Activated CD8-positive, alpha-beta memory T cell treated with anti-CD3 and anti-CD28 coated beads for 4 hours (primary cell): ENCODE measurements at places on chromosomes 12 and 14.
A peak's percentile ranks its signal among the peaks of the same experiment; 100 is the strongest.

DNA sequence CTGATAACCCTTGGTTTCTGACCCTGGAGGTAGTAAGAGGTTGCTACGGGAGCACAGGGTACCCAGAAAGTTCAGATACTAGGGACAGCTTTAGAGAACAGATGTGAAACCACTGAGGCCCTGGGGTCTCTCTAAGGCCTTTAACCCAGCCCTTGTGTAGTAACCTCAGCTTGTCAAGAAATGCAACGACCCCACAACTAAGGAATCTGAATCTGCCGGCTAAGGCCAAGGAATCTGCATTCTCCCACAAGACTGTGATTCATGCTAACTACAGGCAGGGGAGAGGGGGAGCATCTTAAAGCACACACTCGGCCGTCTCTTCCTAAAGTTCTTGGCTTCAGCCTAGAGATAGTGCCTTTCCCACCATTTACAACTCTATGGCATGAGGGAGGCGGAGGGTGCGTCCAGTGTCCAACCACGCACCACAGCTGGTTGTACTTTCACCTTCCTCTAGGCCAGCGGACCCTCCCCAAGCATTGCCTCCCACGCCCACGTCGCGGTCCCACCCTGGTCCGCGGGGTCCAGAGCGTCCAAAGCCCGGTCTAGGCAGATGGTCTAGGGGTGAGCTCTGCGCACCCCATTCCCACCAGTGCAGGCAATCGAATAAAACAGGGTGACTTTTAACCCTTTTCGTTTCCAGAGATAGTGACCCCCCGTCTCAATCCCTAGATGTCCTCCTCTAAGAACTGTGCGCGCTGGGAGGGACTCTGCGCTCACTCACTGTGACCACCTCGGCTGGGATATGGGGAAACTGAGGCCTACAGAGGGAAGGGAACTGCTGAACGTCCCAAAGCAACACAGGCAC lies 735 bp upstream of the VASH1 start:
- DNase-seq: no peak

DNA sequence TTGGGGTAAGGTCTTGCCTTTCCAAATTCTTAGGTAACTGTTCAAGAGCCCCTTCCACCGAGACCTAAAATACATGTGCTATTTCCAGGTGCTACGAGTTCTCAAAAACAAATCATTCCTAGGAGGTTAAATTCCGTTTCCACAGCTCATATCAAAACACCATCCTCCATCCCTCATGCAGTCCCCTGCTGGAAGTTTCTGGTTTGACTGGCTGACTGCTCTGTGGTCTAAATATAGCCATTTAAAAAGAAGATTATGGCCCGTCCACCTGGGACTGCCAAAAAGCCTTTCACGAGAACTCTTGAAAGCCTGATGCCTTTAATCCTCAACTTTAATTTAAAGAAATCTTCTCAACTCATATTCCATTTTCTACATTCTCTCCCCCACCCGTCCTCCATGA lies 201.5 kb upstream of the MYL2 start:
- no peak for DNase-seq

GRCh38 chr12:106058256-106059182 lies 80.2 kb downstream of the NUAK1 start:
- DNase-seq: no peak

GRCh38 chr14:63901434-63902085 lies 48.8 kb downstream of the SYNE2 start:
- DNase-seq: no peak

DNA sequence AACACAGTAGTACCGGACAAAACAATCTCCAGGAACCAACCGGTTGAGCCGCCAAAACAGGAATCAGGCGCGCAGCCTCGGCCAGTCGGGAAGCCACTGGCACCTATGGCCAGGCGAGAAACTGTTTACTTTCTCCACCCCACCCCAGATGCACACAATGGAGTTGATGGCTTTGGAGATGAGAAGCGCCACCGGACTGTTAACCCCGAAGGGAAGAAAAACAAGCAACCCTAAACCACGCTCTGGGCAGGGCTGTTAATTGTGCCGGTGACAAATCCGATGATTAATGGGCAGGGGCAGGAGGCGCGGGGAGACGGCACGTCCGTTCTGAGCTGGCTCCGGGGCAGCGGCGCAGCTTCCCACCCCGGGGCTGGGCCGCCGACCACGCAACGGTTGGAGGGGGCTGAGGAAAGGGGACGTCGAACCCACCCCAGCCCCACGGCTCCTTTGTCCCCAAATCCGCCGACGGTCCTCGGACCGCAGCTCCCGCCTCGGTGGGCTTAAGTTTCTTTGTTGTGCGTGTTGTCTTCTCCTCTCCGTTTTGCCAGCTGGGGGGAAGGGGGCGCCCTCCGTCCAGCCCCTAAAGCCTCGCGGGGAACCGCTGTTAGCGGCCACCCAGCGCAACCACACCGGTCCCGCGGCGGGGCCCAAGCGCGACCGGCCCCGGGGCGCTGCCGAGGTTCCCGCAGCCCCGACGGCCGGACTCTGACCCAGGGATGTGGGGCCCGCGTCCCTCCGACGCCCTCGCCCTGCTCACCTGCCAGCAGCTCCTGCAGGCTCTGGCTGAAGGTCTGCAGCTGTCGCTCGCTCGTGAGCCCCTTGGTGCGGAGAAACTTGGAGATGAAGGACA lies 790 bp downstream of the BTG1 start:
- DNase-seq: peak; percentile 38

GRCh38 chr12:109531411-109531810 lies 41.9 kb downstream of the MMAB start:
- DNase-seq: no peak

- DNase-seq: no peak
Observed at GRCh38 chr12:62841846-62842245, 93.1 kb downstream of the PPM1H start.
